ENCODE measurements at places on chromosomes 2 and 18.

- no peak for DNase-seq
Observed at GRCh38 chr2:32688541-32688940, 60.7 kb downstream of the TTC27 start.

DNA sequence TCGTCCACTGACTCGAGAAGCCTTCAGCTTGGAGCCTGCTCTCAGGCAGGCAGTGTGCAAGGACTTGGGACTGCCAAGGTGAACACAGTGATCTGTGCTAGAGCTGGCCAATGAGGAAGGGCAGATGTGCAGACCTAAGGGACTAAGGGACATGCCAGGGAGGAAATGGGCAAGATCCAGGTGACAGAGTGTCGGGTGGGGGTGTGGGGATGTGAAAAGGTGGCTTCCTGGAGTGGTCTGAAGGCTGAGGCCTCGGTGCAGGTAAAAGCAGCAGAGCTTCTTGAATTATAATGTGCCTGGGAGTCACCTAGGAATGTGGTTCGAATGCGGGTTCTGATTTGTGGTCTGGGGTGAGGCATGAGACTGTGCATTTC, 42.0 kb downstream of the STEAP3 start:
- DNase-seq = no peak

- peak; percentile 54 for DNase-seq
Observed at GRCh38 chr2:219497495-219498279, 1.0 kb upstream of the GMPPA start.

DNA sequence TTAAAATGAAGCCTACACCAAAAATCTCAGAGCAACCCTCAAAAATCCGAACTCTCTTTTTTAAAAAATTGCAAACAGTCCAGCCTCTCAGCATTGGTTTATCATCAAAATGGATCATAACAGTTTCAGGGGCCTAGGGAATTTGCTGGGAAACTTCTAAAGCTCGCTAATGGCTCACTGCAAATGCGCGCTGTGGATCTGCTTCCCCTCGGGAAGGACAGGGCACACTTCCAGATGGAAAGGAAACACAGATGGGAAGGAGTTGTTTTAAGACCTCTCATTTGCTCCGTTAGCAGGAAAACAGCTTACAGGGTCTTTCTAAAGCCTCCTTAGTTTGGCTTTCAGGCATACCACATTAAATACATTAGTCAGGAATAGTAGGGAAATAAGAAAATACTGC, 27.2 kb downstream of the FECH start:
- no peak for DNase-seq

- no peak for DNase-seq
Observed at GRCh38 chr2:85018049-85018447, 47.1 kb downstream of the KCMF1 start.

DNA sequence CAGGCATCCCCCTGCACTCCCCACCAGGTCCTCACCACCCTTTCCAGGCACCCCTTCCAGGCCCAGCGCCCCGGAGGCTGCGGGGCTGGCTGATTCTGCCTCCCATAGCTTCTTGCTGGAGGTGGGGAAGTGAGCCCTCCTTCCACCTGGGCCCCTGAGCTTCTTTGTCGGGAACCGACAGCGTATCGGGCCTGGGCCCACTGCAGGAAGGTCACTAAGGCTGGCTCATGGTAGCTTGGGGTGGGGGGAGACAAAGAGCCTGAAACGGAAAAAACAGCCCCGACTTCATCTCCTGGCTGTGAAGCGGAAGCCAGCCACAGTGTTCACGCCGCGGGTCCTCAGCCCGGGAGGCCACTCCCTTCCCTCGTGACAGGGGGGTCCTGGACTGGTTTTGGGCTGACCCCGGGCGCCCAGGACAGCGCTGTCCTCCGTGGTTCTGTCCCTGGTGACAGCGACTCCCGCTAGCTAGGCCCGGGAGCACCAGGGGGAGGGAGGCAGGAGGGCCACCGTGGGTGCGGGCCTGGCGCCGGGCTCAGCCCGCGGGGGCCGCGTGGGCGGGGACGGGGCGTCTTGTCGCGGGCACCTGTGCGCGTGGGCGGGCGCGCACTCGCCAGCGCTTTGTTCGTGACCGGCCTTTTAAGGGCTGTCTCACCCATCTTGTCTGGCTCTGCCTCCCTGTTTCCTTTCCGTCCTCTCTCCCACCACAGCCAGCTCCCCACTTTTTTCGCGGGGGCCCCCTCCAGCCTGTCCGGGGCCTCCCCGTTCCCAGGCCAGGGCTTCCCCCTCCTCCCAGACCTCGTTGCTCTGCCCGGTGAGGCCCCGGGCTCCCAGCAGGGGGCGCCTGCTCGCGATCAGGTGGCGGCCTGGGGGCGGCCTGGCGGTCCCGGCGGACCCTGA, 64.9 kb downstream of the DNMT3A start:
- no peak for DNase-seq

Measured in NCI-H774 (cell line).